Posterior vena cava (tissue), 2 donors: ENCODE measurements at places on chromosomes 3 and 15. TPM values are rescaled to one million over a fixed set of nuclear protein-coding genes. Genes with fewer than 3 reads are reported as not detected.

Gene GP9
- total RNA-seq: not detected

Gene P2RY14
- 5.3 TPM for total RNA-seq

Gene VPS13C
- total RNA-seq: 93.0 TPM

Gene GPR156
- total RNA-seq: 3.1 TPM

Gene GABRR3
- total RNA-seq: not detected

Gene CCR1
- 23.7 TPM for total RNA-seq
